ENCODE measurements at places on chromosomes 12 and 14.

DNA sequence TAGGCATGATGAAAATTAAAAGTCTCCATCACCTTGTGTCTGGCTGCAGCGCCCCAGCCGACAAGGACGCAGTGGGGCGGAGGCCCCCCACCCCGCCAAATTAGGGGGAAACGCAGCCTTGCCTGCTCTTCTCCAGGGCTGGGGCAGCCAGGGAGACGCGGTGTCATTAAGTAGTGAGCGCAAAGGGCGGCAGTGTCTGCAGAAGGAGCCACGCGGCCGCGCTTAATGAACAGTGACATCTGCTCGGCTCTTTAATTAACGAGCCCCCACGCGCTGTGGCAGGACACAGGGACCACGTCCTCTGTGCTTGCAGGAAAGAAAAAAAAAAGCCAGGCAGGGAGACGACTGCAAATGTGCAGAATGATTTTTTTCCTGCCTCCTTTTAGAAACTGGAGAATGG, 93.4 kb upstream of the NCOR2 start:
- no peak for DNase-seq

GRCh38 chr12:94203796-94204195, 55.4 kb downstream of the PLXNC1 start:
- DNase-seq, result no peak

GRCh38 chr12:75816897-75817296, 214.7 kb downstream of the PHLDA1 start:
- peak; percentile 13 for DNase-seq

GRCh38 chr12:120688527-120689071, 1.6 kb downstream of the MLEC start:
- DNase-seq, result no peak

DNA sequence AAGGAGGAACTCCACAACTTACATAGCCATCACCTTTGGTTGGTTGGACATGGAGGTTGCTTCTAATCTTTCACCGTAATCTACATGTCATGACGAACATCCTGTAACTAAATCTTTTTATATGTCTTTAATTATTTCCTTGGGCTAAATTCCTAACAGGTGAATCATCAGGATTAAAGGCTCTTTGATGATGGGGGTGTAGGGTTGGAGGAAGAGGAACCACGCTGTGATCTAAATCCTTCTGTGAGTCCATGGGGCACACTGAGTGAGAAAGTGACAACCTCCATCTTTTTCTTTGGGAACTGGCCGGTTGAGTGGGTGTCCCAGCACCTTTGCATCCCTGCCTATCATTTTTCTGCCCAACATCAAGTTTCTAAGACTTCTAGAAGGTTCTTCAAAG, 31.1 kb upstream of the MAP1LC3B2 start:
- no peak for DNase-seq

GRCh38 chr14:37678916-37679315, 83.5 kb downstream of the TTC6 start:
- DNase-seq, result no peak

DNA sequence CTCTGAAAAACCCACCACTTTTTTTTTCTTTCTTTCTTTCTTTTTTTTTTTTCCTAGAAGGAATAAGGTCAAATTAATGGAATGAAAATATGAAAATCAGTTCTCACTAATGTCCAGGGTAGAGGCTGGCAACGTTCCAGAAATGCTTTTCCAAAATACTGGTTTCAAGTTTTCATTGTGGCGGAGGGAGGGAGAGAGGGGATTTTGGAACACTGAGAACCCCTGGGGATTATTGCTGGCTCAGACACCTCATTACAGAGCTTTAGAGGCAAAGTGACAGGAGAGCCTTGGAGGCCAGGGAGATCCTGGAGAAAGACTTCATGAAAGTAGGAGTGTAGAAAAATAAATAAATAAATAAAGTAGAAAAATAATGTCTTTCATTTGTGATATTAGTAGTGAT, 45.4 kb downstream of the ALX1 start:
- no peak for DNase-seq

- DNase-seq, result no peak
These were observed 77.7 kb downstream of the MAP3K9 start for GRCh38 chr14:70731447-70732239.

DNA sequence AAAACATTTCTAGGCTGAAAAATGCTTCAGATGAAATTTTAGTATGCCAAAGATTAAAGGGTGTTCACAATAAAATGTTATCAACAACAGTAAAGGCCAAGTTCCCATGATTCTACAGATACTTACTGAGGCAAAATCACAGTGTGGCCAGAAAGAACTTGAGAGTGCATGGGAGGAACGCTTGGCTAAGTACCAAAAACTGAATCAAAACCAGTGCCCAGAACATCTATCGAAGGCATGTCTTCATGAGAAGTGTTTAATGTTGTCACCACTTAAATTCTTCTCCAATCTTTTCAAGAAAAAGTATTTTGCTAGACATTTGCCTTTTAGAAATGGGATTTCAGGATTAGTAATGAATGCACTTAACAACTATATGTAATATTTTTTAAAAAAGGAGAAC, 41.5 kb downstream of the KIF21A start:
- no peak for DNase-seq

- DNase-seq, result no peak
These were observed 216.7 kb upstream of the TMTC1 start for GRCh38 chr12:30000401-30000800.

GRCh38 chr14:105487449-105487985, 831 bp downstream of the CRIP1 start:
- DNase-seq, result peak; percentile 91

DNA sequence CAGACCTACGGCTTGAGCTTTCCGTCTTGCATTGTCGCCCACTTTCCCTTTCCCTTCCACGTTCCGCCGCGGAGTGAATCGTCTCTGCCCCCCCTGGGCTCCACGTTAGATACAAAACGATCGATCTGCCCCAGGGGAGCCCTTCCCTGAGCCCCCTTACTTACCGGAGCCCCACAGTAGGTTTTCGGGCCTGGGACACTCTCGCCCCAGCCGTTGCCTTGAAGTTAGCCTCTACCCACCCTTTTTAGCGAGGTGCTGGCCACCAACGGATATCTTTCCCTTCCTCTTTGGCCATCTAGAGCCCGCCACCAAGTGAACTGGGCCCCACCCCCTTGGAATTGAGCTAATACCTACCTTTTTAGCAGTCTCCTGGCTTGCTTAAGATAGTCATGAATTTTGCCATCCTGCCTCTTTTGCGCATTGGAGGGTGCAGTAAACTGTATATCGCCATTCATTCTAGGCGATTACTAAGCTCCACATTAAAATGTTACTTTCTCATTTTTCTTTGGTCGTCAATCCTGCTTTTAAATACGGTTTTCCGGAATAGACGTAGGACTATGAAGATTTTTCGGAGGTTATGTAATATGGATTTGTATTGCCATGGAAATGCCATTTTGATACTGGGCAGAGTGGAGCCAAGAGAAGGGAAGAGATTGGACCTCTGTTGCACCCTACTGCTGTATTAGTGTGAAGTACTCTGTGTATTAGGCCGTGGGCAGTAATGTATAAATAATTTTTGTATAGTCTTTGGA, 764 bp downstream of the RBM25 start:
- no peak for DNase-seq

DNA sequence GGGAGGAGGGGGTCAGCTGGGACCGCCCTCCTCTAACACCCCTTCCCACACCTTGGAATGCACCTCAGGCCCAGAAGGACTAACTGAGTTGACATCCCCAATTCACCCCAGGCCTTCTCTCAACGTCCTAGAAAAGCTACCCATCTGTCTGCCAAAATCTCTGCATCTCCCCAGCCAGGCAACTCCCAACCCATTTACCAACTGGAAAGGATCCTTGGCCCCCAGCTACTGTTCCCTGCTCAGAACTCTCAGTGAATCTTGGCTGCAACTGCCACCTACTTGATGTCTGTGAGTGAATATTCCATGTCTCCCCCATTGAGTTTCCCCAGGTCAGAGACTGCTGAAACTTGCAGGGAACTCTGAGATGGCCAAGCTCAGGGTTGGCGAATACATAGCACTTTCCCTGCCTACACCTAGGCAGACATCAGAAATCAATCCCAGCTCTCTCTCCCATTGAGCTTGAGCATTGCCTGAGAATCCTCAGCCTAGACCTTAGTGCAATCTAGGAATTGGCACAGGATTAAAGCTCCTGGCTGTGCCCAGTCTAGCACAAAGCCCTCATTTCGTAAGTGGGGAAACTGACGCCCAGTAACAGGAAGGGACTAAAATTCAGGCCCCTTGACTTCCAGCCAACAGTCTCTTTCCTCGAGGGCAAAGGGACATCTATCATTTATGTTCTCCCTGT, 71.9 kb upstream of the NCOR2 start:
- no peak for DNase-seq

- DNase-seq, result no peak
These were observed 20.2 kb downstream of the RERG start for GRCh38 chr12:15201056-15201455.

GRCh38 chr12:130780880-130781575, 58.0 kb downstream of the STX2 start:
- DNase-seq, result no peak

DNA sequence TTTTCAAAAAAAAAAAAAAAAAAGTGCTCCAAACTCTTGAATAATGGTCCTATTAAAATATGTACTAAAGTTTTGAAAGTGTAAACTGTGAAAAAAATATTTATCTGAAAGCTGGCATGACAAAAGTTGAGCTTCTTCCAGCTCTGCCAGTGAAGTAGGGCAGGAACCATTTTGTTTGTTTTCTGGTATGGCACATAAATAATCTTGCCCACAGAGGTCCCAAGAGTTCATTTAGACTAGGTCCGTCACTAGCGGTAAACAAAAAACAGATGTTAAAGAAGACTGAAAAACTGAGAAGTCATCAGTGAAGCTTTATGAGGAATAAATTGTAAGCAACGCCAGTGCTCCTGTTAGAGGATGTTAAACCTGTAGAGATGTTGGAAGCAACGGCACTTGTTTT, 7.0 kb downstream of the ERP27 start:
- no peak for DNase-seq

DNA sequence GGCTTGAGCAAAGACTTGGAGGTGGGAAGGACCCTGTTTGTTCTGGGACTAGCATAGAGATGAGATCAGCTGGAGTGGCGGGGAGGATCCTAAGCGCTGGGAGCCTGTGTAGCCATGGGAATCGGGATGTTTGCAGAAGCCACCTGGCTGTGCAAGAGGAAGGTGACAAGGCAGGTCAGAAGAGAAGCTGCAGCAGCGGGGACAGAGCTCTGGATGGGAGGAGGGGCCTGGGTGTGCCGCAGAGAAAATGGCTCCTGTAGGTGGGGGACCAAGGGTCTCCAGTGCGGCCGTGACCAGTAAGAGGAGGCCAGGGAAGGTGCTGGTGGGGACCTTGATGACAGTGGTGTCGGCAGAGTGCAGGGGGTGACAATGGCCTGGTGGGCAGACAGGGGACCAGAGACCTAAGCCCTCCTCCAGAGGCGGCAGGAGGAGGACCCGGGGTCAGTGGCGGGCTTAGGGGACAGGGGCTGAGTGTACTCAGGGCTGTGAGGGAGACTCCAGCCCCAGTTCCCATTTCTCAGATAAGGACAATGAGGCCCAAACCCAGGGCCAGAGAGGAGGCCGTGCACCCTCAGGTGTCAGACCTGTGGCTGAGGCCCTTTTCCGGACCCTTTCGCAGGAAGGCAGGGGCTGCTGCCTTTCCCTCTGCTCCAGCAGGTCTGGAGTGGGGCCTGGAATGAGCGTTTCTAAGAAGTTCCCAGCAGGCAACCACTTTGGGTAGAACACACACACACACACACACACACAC, 206.6 kb upstream of the RTL1 start:
- no peak for DNase-seq

GRCh38 chr12:116727891-116728290, 10.0 kb downstream of the SPRING1 start:
- no peak for DNase-seq

DNA sequence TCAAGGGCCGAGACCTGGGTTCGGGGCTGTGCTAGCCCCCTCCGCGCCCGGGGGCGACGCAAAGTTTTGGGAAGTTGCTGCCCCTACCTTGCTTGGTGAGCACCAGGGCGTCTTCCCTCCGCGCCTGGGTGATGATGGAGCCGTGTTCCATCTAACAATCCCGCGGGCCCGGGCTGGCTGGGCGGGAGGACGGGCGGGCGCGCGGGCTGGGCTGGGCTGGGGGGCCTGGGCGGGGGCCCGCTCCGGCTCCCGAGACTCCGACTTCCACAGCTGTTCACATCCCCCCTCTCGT, 298 bp downstream of the CTDSP2 start:
- DNase-seq, result no peak

- DNase-seq, result no peak
These were observed 209.3 kb downstream of the SLC41A2 start for GRCh38 chr12:104748790-104749189.

GRCh38 chr12:107762874-107763273, 1.9 kb upstream of the PRDM4 start:
- DNase-seq, result no peak

DNA sequence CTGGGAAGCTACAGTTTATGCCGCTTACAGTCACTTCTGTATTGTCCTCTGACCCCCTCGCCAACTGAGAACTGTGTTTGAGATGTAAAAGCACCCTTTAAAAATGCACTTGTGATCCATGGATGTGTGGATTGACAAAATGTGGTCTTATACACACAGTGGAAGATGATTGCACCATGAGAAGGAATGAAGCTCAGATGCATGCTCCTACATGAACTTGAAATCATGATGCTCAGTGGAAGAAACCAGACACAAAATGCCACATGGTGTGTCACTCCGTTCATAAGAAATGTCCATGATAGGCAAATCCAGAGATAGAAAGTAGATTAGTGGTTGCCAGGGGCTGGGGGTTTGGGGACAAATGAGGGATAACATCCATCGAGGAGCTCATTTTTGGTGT, 58.0 kb downstream of the PITPNM2 start:
- DNase-seq, result no peak

DNA sequence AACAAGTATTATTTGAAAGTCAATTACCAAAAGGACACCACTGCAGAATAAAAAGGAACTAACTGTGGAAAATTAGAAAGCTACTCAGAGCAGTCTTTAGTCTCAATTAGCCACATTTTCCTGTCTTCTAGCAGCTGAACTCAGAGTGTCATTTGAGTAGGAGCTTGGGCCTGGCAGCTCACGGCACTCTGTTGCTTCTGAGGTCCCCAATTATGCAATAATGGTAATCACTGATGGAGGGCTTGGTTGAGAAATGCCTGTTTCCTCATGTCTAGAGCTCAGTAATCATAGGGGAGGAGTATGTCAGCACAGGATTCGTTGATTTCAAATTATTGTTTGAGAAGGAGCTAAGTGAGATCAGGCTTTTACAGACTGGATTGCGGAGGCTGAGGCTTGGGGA, 108.6 kb downstream of the VRK1 start:
- no peak for DNase-seq

GRCh38 chr12:25469368-25469767, 83.7 kb downstream of the LMNTD1 start:
- no peak for DNase-seq

DNA sequence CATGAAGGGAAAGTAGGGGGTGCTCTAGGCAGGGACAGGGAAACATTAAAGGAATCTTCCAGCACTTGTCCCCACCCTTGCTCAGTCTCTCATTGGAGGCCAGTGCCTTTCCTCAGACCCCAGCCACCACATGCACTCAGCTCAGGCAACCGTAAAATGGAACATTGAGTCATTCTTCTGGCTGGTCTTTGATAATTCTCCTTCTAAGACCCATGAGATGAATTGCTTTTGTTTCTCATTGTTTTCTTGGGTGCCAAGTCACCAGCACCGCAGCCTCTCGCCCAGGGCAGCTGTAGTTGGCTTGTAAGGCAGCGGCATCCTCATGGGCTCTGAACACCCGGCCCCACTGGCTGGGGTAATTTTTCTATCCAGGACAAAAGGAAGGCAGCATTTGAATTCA, 108.2 kb downstream of the PHETA1 start:
- DNase-seq, result no peak
